Karpas-422 (cell line): ENCODE measurements at places on chromosomes 16 and 17. TPM values are rescaled to one million over a fixed set of nuclear protein-coding genes. Genes with fewer than 3 reads are reported as not detected.

- no peak for DNase-seq
Measured at GRCh38 chr17:18960241-18960665, 8.3 kb downstream of the SLC5A10 start.

DNA sequence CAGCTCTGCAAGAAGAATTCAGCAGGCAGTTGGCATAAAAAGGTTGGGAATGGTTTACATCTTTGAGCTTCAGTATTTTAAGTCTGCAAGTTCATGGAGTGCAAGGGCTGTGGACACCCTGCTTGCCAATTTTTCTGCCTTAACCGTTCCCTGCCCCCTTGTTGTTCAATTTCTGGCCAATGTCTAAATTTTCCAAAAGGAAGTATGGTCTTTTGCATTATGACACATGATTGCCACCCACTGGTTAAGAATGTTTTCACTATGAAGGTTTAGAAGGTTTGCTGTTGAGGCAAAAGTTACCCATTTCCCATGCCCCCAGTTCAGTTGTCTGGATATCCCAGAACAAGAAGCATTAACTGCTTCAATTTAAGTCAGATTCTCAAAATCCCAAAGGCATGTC, 441.9 kb downstream of the CDH13 start:
- DNase-seq, result peak; percentile 89

GRCh38 chr17:6352801-6353560, 81.9 kb downstream of the AIPL1 start:
- no peak for DNase-seq

The CBFA2T3 gene
- total RNA-seq, result not detected in 2 replicates

- no peak for DNase-seq
Measured at GRCh38 chr16:89316701-89317100, 99.2 kb downstream of the ZNF778 start.

DNA sequence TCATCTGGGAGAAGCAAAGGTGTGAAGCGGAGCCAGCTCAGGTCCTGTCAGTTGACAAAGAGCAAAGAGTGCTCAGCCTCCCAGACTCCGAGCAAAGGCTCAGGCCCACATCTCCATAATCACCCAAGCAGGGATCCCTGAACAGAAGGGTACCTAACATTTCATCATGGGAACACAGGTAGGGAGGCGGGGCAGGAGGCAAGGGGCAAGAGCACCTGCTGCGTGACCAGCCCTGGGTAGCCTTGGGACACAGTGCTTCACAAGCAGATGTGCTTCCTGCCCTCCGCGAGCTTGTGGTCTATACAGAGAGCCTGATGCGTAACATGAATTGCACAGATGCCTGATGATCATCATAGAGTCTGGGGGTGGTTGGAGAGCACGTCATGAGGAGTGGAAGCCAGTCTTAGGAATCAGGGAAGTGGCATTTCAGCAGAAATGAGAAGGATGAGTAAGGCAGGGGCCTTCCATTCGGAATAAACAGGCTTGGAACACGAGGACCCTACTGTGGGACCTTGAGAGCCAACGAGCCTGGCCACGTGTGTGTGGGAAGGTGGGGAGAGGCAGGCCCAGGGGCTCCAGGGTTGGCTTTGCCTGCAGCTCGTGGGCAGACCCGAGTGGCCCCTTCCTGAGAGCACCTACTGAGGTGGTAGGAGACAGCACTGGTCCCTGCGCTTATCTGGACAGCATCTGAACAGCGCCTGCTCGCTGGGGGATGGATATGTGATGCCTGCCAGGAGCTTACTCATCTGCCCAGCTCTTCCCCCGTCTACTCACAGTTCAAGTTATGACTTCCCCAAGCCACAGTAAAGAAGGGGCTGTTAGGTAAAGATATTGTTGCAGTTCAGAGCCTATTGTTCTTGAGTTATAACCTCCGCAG, 125.8 kb downstream of the CCDC182 start:
- DNase-seq, result no peak

DNA sequence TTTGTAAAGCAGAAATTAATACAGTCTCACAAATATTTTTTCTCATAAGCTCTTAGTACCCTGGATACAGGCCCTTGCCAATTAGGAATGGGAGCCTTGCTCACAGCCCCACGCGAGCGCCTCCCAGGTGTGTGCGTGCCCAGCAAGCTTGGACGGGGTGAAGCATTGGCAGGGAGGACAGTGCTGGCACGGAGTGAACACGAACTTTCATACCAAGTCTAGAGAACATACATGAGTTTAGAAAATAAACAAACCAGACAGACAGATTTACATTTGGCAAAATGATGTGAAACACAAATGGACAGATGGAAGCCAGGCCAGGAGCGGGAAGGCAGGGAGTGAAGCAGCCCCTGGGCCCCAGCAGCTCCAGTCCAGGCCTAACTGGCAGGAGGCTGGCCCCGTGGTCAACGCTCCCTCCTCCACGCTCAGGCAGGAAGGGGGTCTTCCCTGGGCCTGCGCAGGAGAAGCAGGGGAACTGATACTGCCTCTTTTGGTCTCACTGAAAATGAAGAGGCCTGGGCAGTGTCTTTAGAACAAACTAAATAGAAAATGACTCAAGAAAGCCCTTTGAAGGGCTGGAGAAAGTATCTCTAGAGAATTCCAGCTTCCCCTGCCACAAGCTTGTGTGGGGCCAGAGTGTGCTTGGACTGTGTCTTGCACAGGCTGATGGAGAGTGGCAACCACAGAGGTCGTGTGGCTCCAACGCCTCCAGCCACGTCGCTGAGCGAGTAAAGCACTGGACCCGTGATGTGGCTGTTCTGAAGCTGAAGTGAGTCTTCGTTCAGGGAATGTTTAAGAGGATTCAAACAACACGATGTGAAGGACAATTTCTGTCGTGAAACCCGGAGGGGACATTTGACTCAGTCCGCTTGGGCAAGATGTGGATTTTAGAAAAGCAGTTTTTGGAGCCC, 9.9 kb upstream of the FOXJ1 start:
- DNase-seq, result no peak

GRCh38 chr17:28341516-28341915, 6.0 kb downstream of the TNFAIP1 start:
- DNase-seq, result no peak
